Aorta (tissue), 5 donors: ENCODE measurements at places on chromosomes 11 and 22. TPM values are rescaled to one million over a fixed set of nuclear protein-coding genes. Genes with fewer than 3 reads are reported as not detected.
A peak's percentile ranks its signal among the peaks of the same experiment; 100 is the strongest.

Gene LUZP2
- not detected for total RNA-seq

Gene TRPM5
- not detected for total RNA-seq

Gene ARHGAP8
- 1.4 TPM for total RNA-seq

Gene NUP160
- 38.2 TPM for total RNA-seq

Gene RASSF10
- total RNA-seq: 0.75 TPM

Gene TPBGL
- 0.36 TPM for total RNA-seq

DNA sequence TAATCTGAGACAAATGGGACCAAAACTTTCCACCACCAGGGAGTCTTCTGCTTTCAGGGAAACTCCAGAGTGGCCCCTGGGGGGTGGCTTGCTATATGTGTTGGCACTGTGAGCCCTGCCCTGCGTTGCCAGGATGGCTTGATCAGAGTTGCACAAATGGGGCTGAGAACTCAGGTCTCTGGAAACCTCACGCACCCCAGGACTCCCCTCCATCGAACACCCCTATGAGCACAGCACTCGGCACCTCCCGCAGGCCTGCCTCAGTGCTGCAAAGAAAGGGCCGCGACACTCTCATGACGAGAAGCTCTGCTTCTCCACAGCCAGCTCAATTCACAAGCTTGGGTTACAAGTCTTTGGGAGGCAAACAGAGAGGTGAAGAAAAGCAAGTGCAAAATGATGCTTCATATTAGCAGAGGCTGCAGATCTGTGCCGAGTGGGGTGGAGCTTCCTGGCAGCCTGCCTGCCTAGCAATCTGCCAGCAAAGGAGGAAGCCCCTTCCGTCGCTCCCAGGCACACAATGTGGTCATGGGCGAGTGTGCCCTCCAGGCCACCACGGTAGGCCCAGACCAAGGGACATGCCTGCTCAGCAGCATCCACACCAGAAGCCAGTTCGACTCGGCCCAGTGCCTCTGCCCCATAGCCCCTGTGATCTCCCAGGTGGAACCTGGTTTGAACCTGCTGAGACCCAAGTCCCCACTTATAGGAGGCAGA lies 55.7 kb downstream of the MYH9 start:
- H3K27me3 ChIP-seq: no peaks in the 10 kb centered on the region
- DNase-seq: peak; percentile 88
- peak overlapping the region; percentile 99 for H3K27ac ChIP-seq

DNA sequence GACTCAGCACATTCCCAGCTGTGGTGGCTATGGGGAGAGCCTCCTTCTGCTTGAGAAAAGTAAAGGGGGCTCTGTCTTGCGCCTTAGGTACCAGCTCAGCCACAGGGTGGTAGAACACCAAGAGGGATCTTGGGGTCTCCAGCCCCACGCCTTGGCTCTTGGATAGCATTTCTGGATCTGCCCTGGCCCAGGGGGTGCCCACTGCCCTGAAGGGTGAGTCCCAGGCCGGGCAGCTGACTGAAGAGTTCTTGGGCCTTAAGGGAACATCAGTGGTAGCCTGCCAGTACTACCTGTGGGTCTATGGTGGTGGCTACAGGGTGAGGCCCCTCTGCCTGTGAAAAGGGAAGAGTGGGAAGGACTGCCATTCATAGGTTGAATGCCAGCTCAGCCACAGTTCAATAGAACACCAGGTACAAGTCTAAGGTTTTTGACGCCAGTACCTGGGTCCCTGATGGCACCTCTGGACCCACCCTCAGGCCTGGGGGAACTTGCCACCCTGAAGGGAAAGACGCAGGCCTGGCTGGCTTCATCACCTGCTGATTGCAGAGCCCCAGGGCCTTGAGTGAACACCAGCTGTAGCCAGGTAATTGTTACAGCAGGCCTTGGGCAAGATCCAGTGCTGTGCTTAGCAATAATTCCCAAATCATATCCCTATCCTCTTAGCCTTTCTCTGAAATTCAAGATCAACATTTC lies 3.9 kb downstream of the CWF19L2 start:
- no peak overlapping the region for H3K27ac ChIP-seq
- no peaks in the 10 kb centered on the region for H3K4me1 ChIP-seq
- DNase-seq: no peak

GRCh38 chr11:131808470-131808869 lies 438.1 kb downstream of the NTM start:
- no peaks in the 10 kb centered on the region for H3K4me1 ChIP-seq
- no peaks in the 10 kb centered on the region for H3K36me3 ChIP-seq
- no peaks in the 10 kb centered on the region for H3K27me3 ChIP-seq
- H3K4me3 ChIP-seq: no peak overlapping the region
- no peak for DNase-seq
- H3K27ac ChIP-seq: no peak overlapping the region

DNA sequence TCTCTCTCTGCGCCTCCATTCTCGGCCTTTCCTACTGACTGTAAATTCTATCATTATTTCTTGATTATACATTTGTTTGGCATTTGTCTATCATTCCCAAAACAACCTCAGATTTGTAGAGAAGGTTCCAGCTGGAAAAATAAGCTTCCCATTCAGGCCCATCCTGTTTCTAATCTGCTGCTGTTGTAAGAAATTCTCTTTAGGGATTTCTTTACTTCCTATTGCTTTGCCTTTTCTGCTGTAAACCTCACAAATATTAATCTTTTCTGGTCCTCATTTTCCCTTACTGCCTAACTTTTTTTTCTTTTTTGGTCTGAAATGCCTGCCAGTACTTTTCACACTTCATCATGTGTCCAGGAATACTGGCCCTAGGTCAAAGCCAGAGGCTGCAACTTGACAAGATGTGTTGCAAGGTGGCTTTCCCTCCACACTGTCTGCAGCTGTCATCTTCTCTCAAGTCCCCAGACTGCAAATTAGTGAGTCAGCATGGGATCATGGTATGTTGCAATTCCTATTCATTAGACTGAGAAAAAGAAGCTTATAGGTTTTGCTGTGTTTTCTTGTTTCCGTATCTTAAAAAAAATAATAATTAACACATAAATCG lies 858.7 kb upstream of the CHORDC1 start:
- H3K4me3 ChIP-seq: no peak overlapping the region
- no peaks in the 10 kb centered on the region for H3K27me3 ChIP-seq
- H3K36me3 ChIP-seq: no peaks in the 10 kb centered on the region
- DNase-seq: peak; percentile 41
- H3K4me1 ChIP-seq: no peaks in the 10 kb centered on the region

DNA sequence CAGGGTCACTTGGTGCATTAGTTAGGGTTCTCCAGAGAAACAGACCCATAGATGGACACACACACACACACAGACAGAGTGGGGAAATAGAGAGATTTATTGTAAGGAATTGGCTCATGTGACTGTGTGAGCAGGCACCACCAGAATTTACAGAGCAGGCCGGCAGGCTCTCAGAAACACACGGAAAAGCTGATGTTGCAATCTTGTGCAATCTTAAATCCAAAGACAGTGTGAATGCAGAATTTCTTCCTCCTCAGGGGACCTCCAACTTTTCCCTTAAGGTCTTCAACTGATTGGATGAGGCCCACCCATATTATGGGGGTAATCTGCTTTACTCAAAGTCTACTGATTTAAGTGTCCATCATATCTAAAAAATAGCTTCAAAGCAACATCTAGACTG lies 49.8 kb downstream of the APIP start:
- no peaks in the 10 kb centered on the region for H3K36me3 ChIP-seq
- no peak overlapping the region for H3K27ac ChIP-seq
- no peak overlapping the region for H3K4me3 ChIP-seq
- H3K27me3 ChIP-seq: no peaks in the 10 kb centered on the region

- H3K36me3 ChIP-seq: no peaks in the 10 kb centered on the region
- no peaks in the 10 kb centered on the region for H3K27me3 ChIP-seq
- H3K4me3 ChIP-seq: no peak overlapping the region
- DNase-seq: no peak
These were observed 257.1 kb upstream of the CADM1 start for GRCh38 chr11:115761348-115761747.

- H3K4me1 ChIP-seq: no peaks in the 10 kb centered on the region
- no peak overlapping the region for H3K27ac ChIP-seq
- no peaks in the 10 kb centered on the region for H3K36me3 ChIP-seq
- peaks cover 5% of the 10 kb centered on the region for H3K27me3 ChIP-seq
- H3K4me3 ChIP-seq: no peak overlapping the region
- DNase-seq: no peak
These were observed 41.4 kb upstream of the NFAM1 start for GRCh38 chr22:42473484-42474193.

DNA sequence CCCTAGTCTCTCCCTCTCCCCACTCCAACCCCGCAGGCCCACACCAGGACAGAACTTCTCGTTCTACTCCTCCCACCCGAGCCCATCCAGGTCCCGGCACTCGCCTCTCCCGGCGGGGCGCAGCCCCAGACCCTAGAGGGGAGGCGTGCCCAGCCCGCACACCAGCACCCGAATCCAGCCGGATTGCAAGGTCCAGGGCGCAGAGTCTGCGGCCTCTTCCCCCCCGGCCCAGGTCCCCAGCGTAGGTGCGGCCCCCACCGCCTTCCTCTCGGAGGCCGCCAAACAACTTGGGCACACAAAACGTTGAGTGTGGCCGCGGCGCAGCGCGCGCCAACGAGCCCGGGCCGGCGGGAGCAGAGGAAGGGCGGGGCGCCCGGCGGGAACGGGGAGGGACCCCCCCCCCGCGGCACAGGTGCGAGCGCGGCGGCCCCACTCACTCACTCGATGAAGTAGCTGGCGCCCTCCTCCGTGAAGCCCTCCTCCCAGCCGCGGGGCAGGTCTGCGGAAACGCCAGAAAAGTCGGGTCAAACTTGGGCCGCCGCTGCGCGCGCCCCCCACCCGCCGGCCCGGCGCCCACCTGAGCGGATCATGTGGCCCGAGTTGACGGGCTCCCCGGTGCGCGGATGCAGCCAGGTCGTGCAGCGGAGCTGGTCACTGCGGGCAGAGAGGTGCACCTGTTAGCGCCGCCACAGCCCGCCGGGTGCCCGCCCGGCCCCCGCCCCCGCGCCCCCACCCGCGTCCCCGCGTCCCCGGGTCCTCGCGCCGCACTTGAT lies 480 bp downstream of the PLEKHA7 start:
- H3K4me3 ChIP-seq: peak overlapping the region; percentile 81
- no peak overlapping the region for H3K27ac ChIP-seq
- no peaks in the 10 kb centered on the region for H3K36me3 ChIP-seq
- DNase-seq: peak; percentile 75

DNA sequence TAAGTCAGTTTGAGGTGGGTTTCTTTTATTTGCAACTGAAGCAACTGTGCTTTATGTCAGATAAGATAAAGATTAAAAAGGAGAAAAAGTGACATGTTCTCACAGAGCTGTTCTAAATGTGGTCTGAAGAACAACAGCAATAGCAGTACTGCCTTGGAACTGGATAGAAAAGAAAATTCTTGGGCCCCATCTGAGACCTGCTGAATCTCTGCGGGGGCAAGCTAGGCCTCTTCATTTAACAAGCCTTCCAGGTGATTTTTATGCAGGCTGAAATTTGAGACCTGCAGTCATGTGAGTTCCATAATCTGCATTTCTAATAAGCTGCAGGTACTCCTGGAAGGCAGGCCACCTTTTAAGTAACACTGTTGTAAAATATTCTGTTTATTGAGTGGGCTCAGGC lies 91.4 kb upstream of the CTSC start:
- H3K4me1 ChIP-seq: no peaks in the 10 kb centered on the region
- H3K4me3 ChIP-seq: no peak overlapping the region

GRCh38 chr22:20436307-20436767 lies 1.3 kb downstream of the SCARF2 start:
- H3K27ac ChIP-seq: peak overlapping the region; percentile 85
- DNase-seq: peak; percentile 62
- no peaks in the 10 kb centered on the region for H3K27me3 ChIP-seq
- H3K4me1 ChIP-seq: no peaks in the 10 kb centered on the region
- H3K36me3 ChIP-seq: no peaks in the 10 kb centered on the region
- peak overlapping the region; percentile 67 for H3K4me3 ChIP-seq

DNA sequence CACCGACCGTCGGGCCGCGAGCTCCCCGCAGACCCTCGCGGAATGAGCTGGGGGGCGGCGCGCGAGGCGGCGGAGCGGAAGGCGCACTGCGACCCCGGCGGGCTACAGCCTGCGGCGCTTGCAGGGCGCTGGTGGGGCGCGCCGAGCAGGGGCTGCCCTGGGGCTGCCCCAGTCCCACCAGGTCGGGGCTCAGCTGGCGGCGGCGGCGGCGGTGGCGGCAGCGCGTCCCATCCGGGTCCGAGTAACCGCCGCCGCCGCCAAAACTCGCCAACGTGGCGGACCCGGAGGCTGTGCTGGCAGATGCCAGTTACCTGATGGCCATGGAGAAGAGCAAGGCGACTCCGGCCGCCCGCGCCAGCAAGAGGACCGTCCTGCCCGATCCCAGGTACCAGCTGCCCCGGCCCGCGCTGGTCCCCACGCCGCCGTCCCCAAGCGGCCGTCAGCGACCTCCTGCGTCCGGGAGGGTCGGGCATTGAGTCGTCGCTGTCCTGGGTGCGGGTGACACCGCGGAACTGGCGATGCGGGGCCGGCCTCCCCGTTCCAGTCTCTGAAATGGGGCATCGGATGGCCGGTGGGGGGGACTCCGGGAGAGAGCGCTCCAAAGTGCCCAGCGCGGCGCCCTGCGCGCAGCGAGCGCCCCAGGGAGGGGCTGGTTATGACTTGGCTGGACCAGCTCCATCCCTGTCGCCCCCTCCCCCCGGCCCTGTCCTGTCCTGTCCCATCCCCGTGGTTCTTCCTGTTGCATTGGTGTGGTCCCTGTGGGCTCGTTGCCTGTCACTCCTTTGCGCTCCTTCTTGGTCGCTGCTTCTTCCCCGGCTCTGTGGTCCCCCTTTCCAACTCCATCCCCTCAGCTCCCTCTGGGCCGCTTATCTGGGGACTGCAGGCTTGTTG lies 63.5 kb downstream of the CRYBB2 start:
- H3K36me3 ChIP-seq: no peaks in the 10 kb centered on the region
- H3K4me3 ChIP-seq: no peak overlapping the region
- no peak for DNase-seq
- no peaks in the 10 kb centered on the region for H3K27me3 ChIP-seq

DNA sequence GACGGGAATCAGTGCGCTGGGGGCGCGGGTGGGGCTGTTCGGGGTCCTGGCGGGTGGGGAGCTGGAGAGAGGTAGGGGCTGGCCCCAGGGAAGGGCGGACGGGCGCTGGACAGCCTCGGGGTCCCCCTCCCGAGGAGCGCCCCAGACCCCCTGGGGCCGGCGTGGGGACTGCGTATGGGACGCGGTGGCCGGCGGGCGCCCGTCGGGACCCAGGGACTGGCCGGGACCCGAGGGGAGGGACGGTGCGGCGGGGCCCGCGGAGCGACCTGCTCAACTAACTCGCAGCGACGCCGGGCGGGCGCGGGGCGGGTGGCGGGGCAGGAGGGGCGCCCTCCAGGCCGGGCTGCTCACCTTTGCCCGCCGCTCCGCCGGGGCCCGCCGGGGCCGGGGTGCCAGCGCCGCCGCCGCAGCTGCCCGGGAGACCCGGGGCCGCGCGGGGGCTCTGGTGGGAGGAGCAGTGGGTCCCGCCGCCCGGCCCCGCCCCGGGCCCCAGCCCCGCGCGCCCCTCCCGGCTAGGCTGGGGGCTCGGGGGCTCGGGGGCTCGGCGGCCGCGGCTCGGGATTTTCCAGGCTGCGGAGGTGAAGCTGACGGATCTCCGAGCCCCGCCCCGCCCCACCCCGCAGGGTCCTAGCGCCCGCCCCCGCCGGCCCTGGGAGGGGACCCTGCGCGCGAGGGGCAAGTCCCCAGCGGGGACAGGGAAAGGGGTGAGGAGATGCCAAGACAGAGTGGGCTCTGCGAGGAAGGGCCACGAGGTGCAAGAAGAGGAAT lies 12.3 kb downstream of the STARD10 start:
- H3K27me3 ChIP-seq: no peaks in the 10 kb centered on the region
- no peaks in the 10 kb centered on the region for H3K36me3 ChIP-seq
- no peak overlapping the region for H3K27ac ChIP-seq

- no peaks in the 10 kb centered on the region for H3K27me3 ChIP-seq
- H3K4me1 ChIP-seq: no peaks in the 10 kb centered on the region
- no peak overlapping the region for H3K4me3 ChIP-seq
These were observed 4.0 kb downstream of the ZDHHC24 start for GRCh38 chr11:66541892-66542291.

GRCh38 chr11:727859-728748 lies 19.2 kb upstream of the TALDO1 start:
- H3K4me1 ChIP-seq: no peaks in the 10 kb centered on the region
- no peaks in the 10 kb centered on the region for H3K27me3 ChIP-seq
- H3K36me3 ChIP-seq: no peaks in the 10 kb centered on the region
- DNase-seq: peak; percentile 97
- peak overlapping the region; percentile 22 for H3K27ac ChIP-seq
- H3K4me3 ChIP-seq: no peak overlapping the region
